ENCODE measurements at places on chromosomes 2 and 18. TPM values are rescaled to one million over a fixed set of nuclear protein-coding genes. Genes with fewer than 3 reads are reported as not detected.

GRCh38 chr2:181036848-181037603, 56.6 kb downstream of the UBE2E3 start:
- H3K36me3 ChIP-seq, result no peaks in the 10 kb centered on the region
- H3K4me3 ChIP-seq, result no peak overlapping the region
- no peak for DNase-seq
- H3K27ac ChIP-seq, result no peak overlapping the region

Gene KCNE4
- 17.5 TPM for total RNA-seq

GRCh38 chr18:911486-911885, 6.8 kb downstream of the ADCYAP1 start:
- no peaks in the 10 kb centered on the region for H3K36me3 ChIP-seq
- no peak overlapping the region for H3K4me3 ChIP-seq
- H3K27me3 ChIP-seq, result peaks cover 33% of the 10 kb centered on the region
- H3K27ac ChIP-seq, result no peak overlapping the region

Gene NT5C1B
- not detected for total RNA-seq

DNA sequence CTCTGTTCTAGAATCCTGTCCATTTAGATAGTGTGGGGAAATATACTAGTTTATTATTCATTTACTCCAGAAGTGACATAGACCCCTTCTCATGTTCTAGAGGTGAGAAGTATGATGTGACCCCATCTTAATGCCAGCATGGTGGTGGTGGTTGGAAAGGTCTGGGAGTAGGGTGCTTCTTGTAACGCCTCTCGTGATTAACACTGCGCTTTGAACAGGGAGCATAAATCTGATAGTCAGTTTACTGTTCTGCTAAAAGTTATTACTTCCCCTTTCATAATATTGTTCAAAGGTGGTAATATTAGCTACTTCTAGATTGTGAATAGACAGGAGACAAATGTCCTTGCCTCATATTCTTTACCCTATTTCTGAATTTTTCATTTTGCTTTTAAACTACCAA, 35.6 kb downstream of the EHBP1 start:
- no peak overlapping the region for H3K4me3 ChIP-seq
- no peak for DNase-seq
- no peaks in the 10 kb centered on the region for H3K36me3 ChIP-seq

GRCh38 chr2:40144022-40144421, 307.9 kb downstream of the SLC8A1 start:
- no peak for DNase-seq
- no peaks in the 10 kb centered on the region for H3K4me1 ChIP-seq
- H3K4me3 ChIP-seq, result no peak overlapping the region
- H3K27ac ChIP-seq, result no peak overlapping the region

Gene SERPINB11
- total RNA-seq, result not detected

DNA sequence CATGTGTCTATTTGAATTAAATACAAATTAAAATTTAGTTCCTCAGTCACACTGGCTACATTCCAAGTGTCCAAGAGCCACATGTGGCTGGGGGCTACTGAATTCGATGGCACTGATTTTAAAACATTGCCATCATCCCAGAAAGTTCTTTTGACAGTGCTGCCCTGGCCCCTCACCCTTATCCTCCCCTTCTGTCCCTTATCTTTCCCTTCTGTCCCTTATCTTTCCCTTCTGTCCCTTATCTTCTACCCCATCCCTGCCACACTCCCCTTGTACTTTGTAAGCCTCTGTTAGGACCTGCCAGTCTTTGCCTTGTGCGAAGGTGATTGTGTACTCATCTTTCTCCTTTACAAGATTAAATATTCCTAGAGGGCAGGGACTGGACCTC, 85.2 kb downstream of the DNMT3A start:
- H3K4me1 ChIP-seq, result peaks cover 21% of the 10 kb centered on the region
- no peak for DNase-seq
- peaks cover 3% of the 10 kb centered on the region for H3K36me3 ChIP-seq
- no peak overlapping the region for H3K27ac ChIP-seq
- no peaks in the 10 kb centered on the region for H3K27me3 ChIP-seq
- H3K4me3 ChIP-seq, result no peak overlapping the region

Gene CSRNP3
- total RNA-seq, result 16.5 TPM

Gene PLEK
- 4.0 TPM for total RNA-seq

Gene ITGA4
- 2.0 TPM for total RNA-seq

GRCh38 chr2:103401621-103402020, 639.8 kb downstream of the TMEM182 start:
- no peaks in the 10 kb centered on the region for H3K36me3 ChIP-seq
- no peaks in the 10 kb centered on the region for H3K27me3 ChIP-seq
- no peak for DNase-seq
- no peak overlapping the region for H3K27ac ChIP-seq
- no peaks in the 10 kb centered on the region for H3K4me1 ChIP-seq

Gene SERPINB12
- total RNA-seq, result not detected

Gene TUBA4B
- not detected for total RNA-seq

- DNase-seq, result no peak
- H3K36me3 ChIP-seq, result no peaks in the 10 kb centered on the region
- H3K4me1 ChIP-seq, result no peaks in the 10 kb centered on the region
Observed at GRCh38 chr2:66478731-66479316, 43.9 kb downstream of the MEIS1 start.

DNA sequence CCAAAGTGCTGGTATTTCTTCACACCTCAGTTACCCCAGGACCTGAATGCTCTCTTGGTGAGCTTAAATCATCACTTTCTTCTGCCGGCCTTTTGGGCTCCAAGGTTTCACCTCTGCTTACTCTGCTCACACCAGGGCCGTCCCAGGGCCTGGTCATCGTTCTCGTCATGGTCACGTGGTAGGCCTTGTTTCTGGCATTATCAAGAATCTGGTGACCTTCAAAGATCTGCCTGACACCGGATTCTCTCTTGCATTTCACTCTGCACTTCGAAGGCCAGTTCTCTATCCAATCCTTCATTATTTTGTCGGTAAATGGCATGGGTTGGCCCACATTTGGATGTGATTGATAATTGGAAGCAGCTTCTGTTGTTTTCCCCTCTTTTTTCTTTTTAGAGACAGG, 80.5 kb downstream of the HRH4 start:
- H3K4me3 ChIP-seq, result no peak overlapping the region
- no peaks in the 10 kb centered on the region for H3K4me1 ChIP-seq
- H3K36me3 ChIP-seq, result no peaks in the 10 kb centered on the region
- no peak overlapping the region for H3K27ac ChIP-seq
- no peaks in the 10 kb centered on the region for H3K27me3 ChIP-seq
- no peak for DNase-seq

GRCh38 chr2:29397039-29397438, 281.8 kb downstream of the CLIP4 start:
- H3K27ac ChIP-seq, result peak overlapping the region; percentile 67
- H3K4me1 ChIP-seq, result peaks cover 22% of the 10 kb centered on the region
- H3K27me3 ChIP-seq, result no peaks in the 10 kb centered on the region
- no peak for DNase-seq
- no peak overlapping the region for H3K4me3 ChIP-seq

GRCh38 chr18:79007440-79007839, 27.8 kb downstream of the SALL3 start:
- no peak overlapping the region for H3K27ac ChIP-seq
- no peaks in the 10 kb centered on the region for H3K4me1 ChIP-seq
- H3K27me3 ChIP-seq, result no peaks in the 10 kb centered on the region
- no peaks in the 10 kb centered on the region for H3K36me3 ChIP-seq
- no peak for DNase-seq

GRCh38 chr18:45667056-45667736, 51.9 kb downstream of the SLC14A2 start:
- H3K36me3 ChIP-seq, result no peaks in the 10 kb centered on the region
- peaks cover 3% of the 10 kb centered on the region for H3K4me1 ChIP-seq
- H3K27ac ChIP-seq, result no peak overlapping the region
- H3K27me3 ChIP-seq, result no peaks in the 10 kb centered on the region

DNA sequence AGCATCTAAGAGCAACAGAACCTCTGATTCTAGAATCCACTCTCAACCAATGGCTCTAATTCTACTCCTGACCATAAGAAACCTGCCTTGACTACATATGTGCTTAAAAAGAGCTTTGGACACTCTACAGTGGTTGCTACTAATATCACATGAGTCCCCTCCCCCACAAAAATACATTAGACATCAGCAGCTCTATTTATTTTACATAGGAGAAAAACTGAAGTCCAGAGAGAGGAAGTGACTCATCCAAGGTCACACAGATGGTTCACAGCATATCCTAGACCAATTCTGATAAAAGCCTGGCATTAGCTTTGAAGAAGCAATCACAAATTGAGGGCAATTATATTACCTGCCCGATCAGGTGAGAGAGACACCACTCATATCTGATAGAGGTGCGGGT, 49.8 kb downstream of the ALK start:
- no peaks in the 10 kb centered on the region for H3K27me3 ChIP-seq
- no peaks in the 10 kb centered on the region for H3K36me3 ChIP-seq
- H3K27ac ChIP-seq, result no peak overlapping the region
- no peak for DNase-seq
- H3K4me3 ChIP-seq, result no peak overlapping the region
- H3K4me1 ChIP-seq, result no peaks in the 10 kb centered on the region

DNA sequence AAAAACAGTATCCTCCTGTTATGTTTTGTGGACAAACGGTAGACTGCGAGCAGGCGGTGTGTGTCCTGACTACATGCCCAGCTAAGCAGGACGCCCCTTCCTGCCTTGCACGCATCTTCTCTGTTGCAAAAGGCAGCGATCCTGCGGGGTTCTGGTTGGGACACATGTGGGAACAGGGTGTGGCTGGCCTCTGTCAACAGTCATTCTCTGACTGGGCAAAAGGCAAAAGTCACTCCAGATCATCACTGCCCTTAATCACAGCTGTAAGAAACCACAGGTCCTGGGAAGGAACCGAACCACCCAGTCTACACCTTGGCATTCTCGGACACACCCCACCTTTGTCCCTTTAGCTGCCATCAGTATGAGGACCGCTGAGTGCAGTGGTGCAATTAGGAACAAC, 44.3 kb upstream of the TMEM87B start:
- no peaks in the 10 kb centered on the region for H3K4me1 ChIP-seq
- peaks cover 11% of the 10 kb centered on the region for H3K36me3 ChIP-seq

GRCh38 chr2:68121873-68122679, 35.6 kb upstream of the PNO1 start:
- H3K4me1 ChIP-seq, result no peaks in the 10 kb centered on the region
- no peak overlapping the region for H3K4me3 ChIP-seq
- peak; percentile 92 for DNase-seq
- no peak overlapping the region for H3K27ac ChIP-seq
- no peaks in the 10 kb centered on the region for H3K27me3 ChIP-seq

Gene IL37
- not detected for total RNA-seq

- H3K36me3 ChIP-seq, result no peaks in the 10 kb centered on the region
- H3K4me3 ChIP-seq, result no peak overlapping the region
- no peak for DNase-seq
- H3K4me1 ChIP-seq, result no peaks in the 10 kb centered on the region
- no peak overlapping the region for H3K27ac ChIP-seq
- H3K27me3 ChIP-seq, result no peaks in the 10 kb centered on the region
Observed at GRCh38 chr18:37584952-37585695, 19.5 kb upstream of the CELF4 start.

DNA sequence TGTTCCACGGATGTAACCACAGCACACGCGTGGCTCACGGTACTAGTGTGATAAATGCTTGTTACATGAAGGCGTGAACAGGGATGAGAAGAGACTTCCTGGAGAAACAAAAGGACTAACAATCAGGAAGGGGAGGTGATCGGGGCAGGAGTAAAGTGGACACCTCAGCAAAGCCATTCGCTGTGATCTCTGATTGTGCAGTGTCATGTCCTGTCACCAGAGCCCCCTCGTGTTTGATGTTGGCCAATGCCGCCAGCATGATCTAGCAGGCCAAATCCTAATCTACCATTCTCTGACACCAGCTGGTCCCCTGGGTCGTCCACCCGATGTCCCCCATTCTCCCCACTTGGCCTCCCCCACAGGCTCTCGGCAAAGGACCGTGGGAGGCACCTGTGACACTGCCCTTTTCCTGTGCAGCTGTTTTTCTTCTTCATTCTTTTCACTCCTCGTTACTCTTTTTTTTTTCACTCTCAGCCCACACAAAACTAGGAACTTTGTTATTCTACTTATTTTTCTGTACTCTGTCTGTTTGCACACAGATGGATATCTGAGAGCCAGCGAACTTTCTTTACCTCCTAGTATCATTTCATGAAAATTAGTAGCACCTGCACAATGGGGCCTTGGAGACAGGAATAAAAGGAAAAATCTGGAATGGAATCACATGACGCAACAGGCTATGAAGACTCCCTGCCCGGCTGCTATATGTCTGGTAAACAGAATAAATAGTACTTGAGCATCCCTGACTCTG, 146.8 kb downstream of the TGIF1 start:
- no peaks in the 10 kb centered on the region for H3K36me3 ChIP-seq
- no peak overlapping the region for H3K4me3 ChIP-seq
- DNase-seq, result peak; percentile 57
- H3K4me1 ChIP-seq, result peaks cover 37% of the 10 kb centered on the region

- H3K27me3 ChIP-seq, result no peaks in the 10 kb centered on the region
- H3K4me1 ChIP-seq, result no peaks in the 10 kb centered on the region
- H3K27ac ChIP-seq, result no peak overlapping the region
- no peak for DNase-seq
- no peaks in the 10 kb centered on the region for H3K36me3 ChIP-seq
Observed at GRCh38 chr2:59440491-59440890, 1113.0 kb downstream of the BCL11A start.

Gene RPRM
- total RNA-seq, result 2.4 TPM

DNA sequence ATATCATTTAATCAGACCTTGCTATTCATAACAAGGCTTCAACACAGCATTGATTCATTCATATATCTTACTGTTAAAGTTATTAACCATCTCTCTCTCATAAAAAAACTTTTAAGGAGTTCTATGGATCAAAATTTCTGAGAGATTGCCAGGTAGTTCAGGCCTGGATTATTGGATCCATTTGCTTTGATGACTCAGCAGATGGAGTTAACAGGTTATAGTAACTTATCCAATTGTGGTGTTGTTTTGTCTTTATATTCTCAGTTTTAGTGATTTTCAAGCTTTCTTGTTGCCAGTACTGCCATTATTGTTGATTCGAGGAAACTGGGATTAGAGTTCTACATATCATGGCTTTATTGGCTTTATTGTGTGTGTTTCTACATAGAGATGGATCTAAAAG, 195.7 kb upstream of the MMADHC start:
- no peak overlapping the region for H3K4me3 ChIP-seq
- no peak overlapping the region for H3K27ac ChIP-seq
- H3K4me1 ChIP-seq, result no peaks in the 10 kb centered on the region
- no peak for DNase-seq
- H3K36me3 ChIP-seq, result no peaks in the 10 kb centered on the region

- H3K4me3 ChIP-seq, result peak overlapping the region; percentile 18
- H3K27me3 ChIP-seq, result no peaks in the 10 kb centered on the region
- peaks cover 3% of the 10 kb centered on the region for H3K4me1 ChIP-seq
- no peak for DNase-seq
- H3K36me3 ChIP-seq, result no peaks in the 10 kb centered on the region
Observed at GRCh38 chr2:24076849-24077534, 866 bp upstream of the SF3B6 start.

DNA sequence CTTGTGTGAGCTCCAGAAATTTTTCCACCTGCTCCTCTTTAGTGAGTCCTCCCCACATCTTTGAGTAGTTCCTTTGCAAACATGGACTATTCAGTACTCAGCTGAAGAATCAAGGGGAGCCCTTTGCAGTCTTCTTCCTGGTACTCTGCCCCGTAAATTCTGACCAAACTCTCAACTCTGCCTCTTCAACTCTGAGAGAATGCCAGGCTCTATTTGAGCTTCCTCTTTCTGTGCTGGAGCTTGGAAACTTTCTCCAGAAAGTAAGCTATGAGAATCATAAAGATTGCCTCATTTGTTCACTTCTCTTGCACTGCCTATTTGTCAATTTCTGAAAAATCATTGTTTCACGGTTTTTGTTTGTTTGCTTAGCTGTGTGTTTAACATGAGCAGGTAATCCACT, 7.4 kb upstream of the STAT4 start:
- H3K4me1 ChIP-seq, result no peaks in the 10 kb centered on the region
- no peaks in the 10 kb centered on the region for H3K36me3 ChIP-seq
- no peak overlapping the region for H3K4me3 ChIP-seq
- H3K27me3 ChIP-seq, result no peaks in the 10 kb centered on the region
- DNase-seq, result no peak

Gene RNF103
- 36.7 TPM for total RNA-seq

All from thyroid gland (tissue), 4 donors.